ENCODE measurements at places on chromosomes 13 and 19.

DNA sequence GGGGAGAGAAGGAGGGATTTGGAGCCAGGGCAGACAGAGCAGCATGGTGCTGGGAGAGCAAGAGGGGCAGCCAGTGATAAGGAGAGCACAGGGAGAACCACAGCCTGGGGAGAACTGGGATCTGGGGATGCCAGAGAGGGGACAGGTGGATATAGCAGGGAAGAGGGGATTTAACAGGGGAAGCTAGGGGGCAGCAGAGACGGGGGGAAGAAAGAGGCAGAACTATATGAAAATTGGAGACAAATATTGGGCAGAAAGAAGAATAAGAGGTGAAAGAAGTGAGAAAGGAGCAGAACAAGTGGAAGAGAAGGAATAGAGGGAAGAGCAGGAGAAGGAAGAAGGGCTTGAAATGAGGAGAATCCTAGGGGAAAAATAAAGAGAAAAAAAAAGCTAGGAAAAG is 6.5 kb upstream of the ZNF528 start:
- no peak for DNase-seq

- DNase-seq, result no peak
Measured at GRCh38 chr13:106310291-106310865, 225.1 kb downstream of the EFNB2 start.

GRCh38 chr13:111575719-111576118 is 255.3 kb downstream of the TEX29 start:
- DNase-seq, result no peak

DNA sequence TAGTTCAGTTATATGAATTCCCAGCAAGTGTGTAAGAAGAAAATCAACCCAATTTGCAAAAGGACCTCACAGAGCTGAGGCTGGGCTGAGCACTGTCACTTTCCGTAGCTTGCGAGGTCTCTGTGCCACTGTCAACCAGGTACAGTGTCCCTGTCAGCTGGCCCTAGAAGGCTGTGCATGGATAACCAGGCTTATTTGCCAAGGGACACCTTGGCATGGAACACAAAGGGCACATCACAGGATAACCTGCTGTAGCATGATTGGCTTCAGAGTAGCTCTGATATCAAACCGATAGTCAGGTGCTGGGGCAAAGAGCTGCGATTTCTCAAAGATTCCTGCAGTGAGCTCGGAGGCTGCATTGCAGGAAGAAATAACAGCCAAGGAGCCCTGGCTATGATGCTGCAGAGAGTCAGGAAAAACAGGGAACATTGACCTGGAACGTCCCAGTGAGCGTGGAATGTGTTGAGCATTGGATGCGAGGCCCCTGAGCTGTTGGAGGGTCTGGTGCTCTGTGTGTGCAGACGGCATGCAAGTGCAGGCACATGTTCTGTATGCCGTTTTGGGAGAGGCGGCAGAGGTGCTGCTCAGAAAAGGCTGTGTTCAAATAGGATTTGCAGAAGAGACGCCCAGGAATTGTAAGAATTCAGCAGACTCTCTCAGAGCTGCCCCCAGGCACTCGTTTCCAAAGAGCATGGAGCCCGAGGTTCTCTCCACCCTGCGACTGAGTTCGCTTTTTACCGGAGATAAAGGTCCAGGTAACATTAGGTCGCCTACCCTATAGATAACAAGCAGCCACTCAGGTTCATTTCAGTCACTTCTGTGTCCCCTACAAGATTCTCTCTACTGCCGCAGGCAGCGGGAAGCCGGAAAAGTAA is 213.5 kb upstream of the IRS2 start:
- no peak for DNase-seq

GRCh38 chr13:83692800-83693199 is 189.5 kb downstream of the SLITRK1 start:
- no peak for DNase-seq
